ENCODE measurements at places on chromosomes 11 and 22. TPM values are rescaled to one million over a fixed set of nuclear protein-coding genes. Genes with fewer than 3 reads are reported as not detected.

DNA sequence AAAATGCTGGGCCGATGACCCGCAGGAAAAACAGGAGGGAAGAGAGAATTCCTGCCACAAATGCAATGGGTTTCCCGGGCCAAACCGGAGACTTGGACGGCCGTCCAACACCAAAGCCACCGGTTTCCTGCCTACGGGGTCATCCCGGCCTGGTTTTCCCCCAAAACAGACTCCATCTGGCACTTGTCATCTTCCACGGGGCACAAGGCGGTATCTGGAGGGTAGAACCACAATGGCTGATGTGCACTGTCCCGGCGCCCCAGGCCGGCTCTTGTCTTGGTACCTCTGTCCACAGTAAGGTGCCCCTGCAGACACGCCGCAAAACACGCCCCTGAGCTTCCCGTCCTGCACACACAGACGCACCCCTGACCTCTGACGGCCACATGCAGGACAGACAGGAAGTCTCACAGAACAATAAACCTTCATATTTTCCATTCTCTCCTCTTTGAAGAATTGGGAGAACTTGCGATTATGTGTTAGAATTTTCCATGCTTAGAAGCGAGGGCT lies 20.1 kb downstream of the CELSR1 start:
- H3K4me3 ChIP-seq: no peak overlapping the region
- H3K4me1 ChIP-seq: peaks cover 4% of the 10 kb centered on the region
- no peak for DNase-seq
- H3K36me3 ChIP-seq: no peaks in the 10 kb centered on the region

Gene HORMAD2
- not detected for total RNA-seq

DNA sequence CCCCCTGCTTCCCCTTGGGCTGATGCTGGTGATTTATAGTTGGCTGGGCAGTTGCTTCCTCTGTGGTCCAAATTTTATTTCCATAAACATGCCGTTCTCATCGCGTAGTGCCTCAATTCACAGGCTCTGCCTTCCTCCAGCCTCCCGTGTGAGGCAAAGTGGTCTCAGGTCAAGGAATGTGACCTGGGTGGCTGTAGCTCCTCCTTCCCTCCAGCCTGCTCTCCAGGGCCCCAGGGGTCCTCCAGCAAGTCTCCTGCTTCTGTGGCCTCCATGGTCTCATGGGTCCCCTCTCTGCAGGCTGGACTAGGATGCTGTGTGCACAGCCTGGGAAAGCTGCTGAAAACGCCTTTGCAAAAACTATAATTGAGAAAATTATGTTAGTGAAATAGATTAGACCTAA lies 694.1 kb downstream of the BRD1 start:
- DNase-seq: no peak
- no peaks in the 10 kb centered on the region for H3K4me1 ChIP-seq
- no peaks in the 10 kb centered on the region for H3K36me3 ChIP-seq
- peaks cover 3% of the 10 kb centered on the region for H3K27me3 ChIP-seq
- H3K27ac ChIP-seq: no peak overlapping the region

DNA sequence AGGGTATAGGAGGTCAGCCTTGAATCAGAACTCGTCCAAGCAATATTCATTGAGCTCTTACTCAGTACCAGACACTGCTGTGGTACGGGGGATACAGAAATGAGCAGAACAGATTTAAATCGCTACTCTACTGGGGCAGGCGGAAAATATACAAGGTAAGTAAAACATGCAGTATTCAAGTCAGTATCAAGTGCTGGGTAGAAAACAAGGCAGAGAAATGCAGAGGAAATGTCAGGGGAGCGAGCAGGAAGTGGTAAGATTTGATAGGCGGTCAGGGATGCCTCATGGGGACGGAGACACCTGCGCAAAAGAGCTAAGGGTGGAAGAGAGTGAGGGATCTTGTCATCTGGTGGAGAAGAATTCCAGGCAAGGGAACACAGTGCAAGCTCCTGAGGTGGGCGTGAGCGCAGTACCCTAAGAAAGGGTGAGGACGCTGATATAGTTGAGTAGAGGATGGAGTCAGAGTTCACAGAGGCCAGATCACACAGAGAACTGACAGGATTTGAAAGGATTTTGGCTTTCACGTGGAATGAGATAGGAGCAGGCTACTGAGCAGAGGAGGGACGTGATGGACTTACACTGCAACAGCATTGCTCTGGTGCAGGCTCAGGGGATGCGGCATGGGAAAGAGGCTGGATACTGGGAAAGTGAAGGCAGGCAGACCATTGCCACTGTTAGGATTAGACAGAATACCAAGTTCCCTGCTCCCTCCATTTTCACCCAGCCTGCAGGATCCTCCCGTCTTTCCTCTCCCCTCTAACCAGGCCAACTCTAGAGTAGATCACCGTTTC lies 35.8 kb downstream of the SC5D start:
- no peak overlapping the region for H3K27ac ChIP-seq
- peaks cover 1% of the 10 kb centered on the region for H3K27me3 ChIP-seq
- H3K36me3 ChIP-seq: no peaks in the 10 kb centered on the region
- H3K4me3 ChIP-seq: no peak overlapping the region
- no peaks in the 10 kb centered on the region for H3K4me1 ChIP-seq

GRCh38 chr11:119752946-119753345 lies 23.9 kb upstream of the NECTIN1 start:
- H3K4me1 ChIP-seq: peaks cover 6% of the 10 kb centered on the region
- no peak overlapping the region for H3K27ac ChIP-seq
- H3K4me3 ChIP-seq: no peak overlapping the region
- H3K27me3 ChIP-seq: peaks cover 12% of the 10 kb centered on the region
- no peaks in the 10 kb centered on the region for H3K36me3 ChIP-seq

- no peak overlapping the region for H3K4me3 ChIP-seq
- H3K36me3 ChIP-seq: peaks cover 7% of the 10 kb centered on the region
- no peak for DNase-seq
- H3K4me1 ChIP-seq: peaks cover 6% of the 10 kb centered on the region
- H3K27ac ChIP-seq: no peak overlapping the region
Observed at GRCh38 chr22:43101306-43101705, 9.2 kb upstream of the BIK start.

DNA sequence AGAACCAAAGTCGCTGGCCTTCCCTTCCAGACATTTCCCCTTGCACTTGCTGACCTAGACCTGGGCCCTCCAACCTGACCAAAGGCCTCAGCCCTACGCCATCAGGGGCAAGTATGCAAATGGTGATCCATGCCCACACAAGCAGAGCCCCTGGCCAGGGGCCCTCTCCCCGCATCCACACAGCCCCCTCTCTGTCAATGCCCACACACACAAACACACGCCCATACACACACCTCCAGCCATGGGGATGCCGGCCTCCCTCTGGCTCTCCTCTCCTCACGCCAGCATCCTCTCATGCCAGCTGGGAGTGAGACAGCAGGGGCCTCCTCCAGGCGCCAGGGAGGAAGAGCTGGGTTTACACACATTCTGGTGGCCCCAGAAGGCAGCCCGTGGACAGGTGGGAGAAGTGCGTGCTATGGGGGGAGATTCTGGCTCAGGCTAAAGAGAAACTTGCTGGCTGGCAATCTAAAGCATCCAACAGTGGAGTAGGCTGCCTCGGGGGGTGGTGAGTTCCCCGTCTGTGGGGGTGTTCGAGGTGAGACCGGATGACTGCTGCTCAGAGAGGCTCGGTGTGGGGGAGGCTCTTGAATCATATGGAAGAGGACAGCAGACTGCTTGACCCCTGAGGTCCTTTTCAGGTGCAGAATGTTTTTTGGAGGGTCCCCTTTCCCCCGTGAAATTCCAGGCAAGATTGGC lies 4.8 kb downstream of the NRXN2 start:
- H3K4me3 ChIP-seq: no peak overlapping the region
- no peaks in the 10 kb centered on the region for H3K36me3 ChIP-seq
- H3K27me3 ChIP-seq: peaks cover 26% of the 10 kb centered on the region
- H3K4me1 ChIP-seq: peaks cover 6% of the 10 kb centered on the region
- DNase-seq: no peak
- no peak overlapping the region for H3K27ac ChIP-seq

GRCh38 chr11:72039031-72039855 lies 40.5 kb downstream of the IL18BP start:
- no peak for DNase-seq
- H3K4me3 ChIP-seq: no peak overlapping the region
- H3K27ac ChIP-seq: no peak overlapping the region
- H3K36me3 ChIP-seq: peaks cover 15% of the 10 kb centered on the region
- no peaks in the 10 kb centered on the region for H3K4me1 ChIP-seq

Gene NPTXR
- 0.62 TPM for total RNA-seq

GRCh38 chr11:124919898-124920297 lies 848 bp downstream of the HEPN1 start:
- H3K36me3 ChIP-seq: no peaks in the 10 kb centered on the region
- no peak for DNase-seq
- no peak overlapping the region for H3K4me3 ChIP-seq

Gene CREBZF
- 49.0 TPM for total RNA-seq

Gene MS4A6A
- not detected for total RNA-seq

DNA sequence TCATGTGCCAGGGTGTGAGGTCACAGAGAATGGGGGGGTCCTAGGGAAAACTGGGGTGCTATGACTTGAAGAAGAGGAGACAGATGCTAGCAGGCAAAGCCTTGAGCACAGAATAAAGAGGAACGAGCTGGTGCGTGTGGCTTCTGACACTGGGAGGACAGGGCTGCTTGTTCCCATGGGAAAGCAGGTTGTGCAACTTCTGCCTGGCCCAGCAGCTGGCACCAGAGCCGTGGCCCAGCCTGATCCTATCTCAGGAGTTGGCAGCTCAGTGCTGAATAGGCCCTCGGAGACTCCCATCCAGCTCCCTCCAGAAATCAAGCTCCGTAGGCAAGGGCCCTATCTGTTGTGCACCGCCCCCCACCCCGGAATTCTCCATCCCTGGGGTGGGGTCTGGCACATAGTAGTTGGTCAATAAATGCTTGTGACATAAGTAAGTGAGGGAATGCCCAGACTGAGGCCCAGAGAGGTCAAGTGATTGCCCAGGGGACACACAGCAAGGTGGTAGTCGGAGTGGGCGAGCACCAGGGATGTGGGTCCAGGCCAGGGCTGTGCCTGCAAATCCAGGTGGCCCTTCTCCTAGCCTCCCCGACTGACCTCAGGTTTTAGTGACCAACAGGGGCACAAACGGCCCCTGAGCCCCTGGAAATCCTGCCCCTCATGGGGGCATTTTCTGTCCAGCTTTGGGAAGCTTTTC lies 19.5 kb upstream of the FADD start:
- H3K36me3 ChIP-seq: no peaks in the 10 kb centered on the region
- no peak overlapping the region for H3K27ac ChIP-seq
- no peaks in the 10 kb centered on the region for H3K27me3 ChIP-seq
- DNase-seq: no peak
- H3K4me1 ChIP-seq: no peaks in the 10 kb centered on the region

Gene KCNK4
- 0.36 TPM for total RNA-seq

DNA sequence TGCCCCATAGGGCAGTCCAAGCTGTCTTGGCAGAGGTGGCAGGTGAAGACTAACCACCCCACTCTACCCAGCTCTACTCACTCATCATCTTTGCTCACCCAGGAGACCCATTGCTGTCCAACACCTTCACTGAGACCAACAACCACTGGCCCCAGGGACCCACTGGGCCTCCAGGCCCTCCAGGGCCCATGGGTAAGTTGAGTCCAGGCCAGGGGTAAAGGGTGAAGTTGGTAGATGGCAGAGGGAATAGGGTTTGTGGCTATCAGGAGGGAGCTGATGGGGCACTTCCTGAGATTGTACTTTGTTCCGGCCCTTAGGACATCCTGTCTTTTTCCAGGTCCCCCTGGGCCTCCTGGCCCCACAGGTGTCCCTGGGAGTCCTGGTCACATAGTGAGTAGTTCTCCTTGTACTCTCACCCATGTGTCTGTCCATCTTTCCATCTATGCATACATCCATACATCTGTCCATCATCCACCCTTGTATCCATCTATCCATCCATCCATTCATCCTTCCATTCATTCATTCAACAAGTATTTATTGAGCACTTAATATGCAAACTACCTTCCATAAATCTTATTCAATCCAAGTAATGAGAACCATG lies 27.7 kb downstream of the EMID1 start:
- H3K36me3 ChIP-seq: peaks cover 11% of the 10 kb centered on the region
- H3K27me3 ChIP-seq: peaks cover 8% of the 10 kb centered on the region
- DNase-seq: no peak
- peak overlapping the region; percentile 23 for H3K4me3 ChIP-seq

- peaks cover 26% of the 10 kb centered on the region for H3K4me1 ChIP-seq
- H3K27me3 ChIP-seq: peaks cover 3% of the 10 kb centered on the region
- peak overlapping the region; percentile 75 for H3K27ac ChIP-seq
- no peaks in the 10 kb centered on the region for H3K36me3 ChIP-seq
Observed at GRCh38 chr11:96012086-96012824, 88.3 kb upstream of the MTMR2 start.

DNA sequence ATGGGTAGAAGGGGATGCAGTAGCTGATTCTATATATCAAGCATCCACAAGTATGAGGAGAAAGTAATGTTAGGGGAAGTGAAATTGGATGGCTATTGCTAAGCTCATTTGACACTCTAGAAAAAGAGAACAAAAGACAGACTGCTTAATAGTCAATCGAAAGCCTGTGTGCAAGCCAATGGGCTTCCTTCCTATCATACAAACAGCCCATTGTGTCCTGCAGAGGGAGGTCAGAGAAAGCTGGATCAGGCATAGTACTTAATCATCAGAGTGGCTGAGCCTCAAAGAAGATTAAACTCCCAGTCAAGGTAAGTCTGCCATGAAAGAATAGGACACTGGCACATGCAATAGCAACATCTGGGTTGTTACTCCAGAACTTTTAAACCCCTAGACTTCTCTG lies 50.9 kb upstream of the PGR start:
- no peak for DNase-seq
- no peaks in the 10 kb centered on the region for H3K27me3 ChIP-seq
- H3K4me3 ChIP-seq: no peak overlapping the region
- no peak overlapping the region for H3K27ac ChIP-seq
- H3K36me3 ChIP-seq: no peaks in the 10 kb centered on the region

DNA sequence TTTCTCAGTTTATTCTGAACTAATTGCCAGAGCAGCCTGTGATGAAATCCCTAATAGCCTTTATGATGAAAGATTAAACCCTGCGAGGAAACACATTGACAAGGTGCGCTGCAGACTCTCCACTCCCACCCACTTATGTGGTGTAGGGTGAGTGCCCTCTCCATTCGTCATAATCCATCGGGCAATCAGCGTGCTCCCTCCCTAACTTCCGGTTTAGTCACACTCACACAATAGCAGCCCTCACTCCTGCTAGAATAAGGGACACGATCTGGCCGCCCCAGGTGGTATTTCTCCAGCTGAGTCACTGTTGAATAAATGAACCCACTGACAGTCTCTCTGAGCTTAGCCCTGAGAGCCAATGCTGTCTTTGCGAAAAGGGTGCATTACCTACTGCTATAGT lies 188.3 kb downstream of the OPCML start:
- H3K4me1 ChIP-seq: no peaks in the 10 kb centered on the region
- H3K27me3 ChIP-seq: peaks cover 4% of the 10 kb centered on the region
- DNase-seq: no peak
- H3K4me3 ChIP-seq: no peak overlapping the region
- no peak overlapping the region for H3K27ac ChIP-seq

GRCh38 chr22:46002757-46003270 lies 25.9 kb upstream of the WNT7B start:
- H3K27ac ChIP-seq: no peak overlapping the region
- peaks cover under 1% of the 10 kb centered on the region for H3K4me1 ChIP-seq
- H3K36me3 ChIP-seq: no peaks in the 10 kb centered on the region
- DNase-seq: no peak
- no peak overlapping the region for H3K4me3 ChIP-seq

Gene MRE11
- 17.1 TPM for total RNA-seq

Gene GP1BB
- not detected for total RNA-seq

Gene LMNTD2
- total RNA-seq: 4.2 TPM

GRCh38 chr11:30457087-30457486 lies 129.1 kb downstream of the MPPED2 start:
- H3K4me3 ChIP-seq: no peak overlapping the region
- H3K27ac ChIP-seq: no peak overlapping the region
- H3K27me3 ChIP-seq: peaks cover 1% of the 10 kb centered on the region
- H3K4me1 ChIP-seq: peaks cover 85% of the 10 kb centered on the region

Gene TNKS1BP1
- 122 TPM for total RNA-seq

GRCh38 chr11:15970506-15971214 lies 385.7 kb downstream of the SOX6 start:
- no peak overlapping the region for H3K27ac ChIP-seq
- peaks cover 10% of the 10 kb centered on the region for H3K4me1 ChIP-seq
- H3K4me3 ChIP-seq: no peak overlapping the region

Data from endothelial cell (in vitro differentiated cells).